ENCODE measurements at places on chromosomes 6 and 20.

GRCh38 chr6:25359191-25359861 is 80.2 kb downstream of the CARMIL1 start:
- DNase-seq = no peak

- DNase-seq = no peak
These were observed 56.6 kb downstream of the PCMT1 start for GRCh38 chr6:149806127-149806526.

DNA sequence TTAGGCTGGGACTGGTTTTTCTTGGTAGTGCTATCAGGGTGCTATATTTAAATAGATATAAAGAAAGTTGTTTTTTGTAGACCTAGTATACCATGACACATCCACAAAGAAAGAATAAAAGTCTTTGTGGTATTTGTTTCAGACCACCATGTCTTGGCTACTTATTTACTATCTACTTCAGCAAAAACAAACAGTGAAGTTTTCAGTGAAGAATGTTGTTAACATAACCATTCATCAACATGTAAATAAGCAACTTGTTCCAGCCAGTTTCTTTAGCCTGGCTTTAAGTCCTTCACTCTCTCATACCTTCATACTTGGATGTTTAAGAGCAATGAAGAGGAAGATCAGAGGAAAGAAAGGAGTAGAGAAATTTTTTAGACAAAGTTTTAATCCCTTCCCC is 624.1 kb downstream of the CD109 start:
- DNase-seq = no peak

GRCh38 chr20:5393218-5393870 is 76.6 kb upstream of the PROKR2 start:
- DNase-seq = peak; percentile 94

DNA sequence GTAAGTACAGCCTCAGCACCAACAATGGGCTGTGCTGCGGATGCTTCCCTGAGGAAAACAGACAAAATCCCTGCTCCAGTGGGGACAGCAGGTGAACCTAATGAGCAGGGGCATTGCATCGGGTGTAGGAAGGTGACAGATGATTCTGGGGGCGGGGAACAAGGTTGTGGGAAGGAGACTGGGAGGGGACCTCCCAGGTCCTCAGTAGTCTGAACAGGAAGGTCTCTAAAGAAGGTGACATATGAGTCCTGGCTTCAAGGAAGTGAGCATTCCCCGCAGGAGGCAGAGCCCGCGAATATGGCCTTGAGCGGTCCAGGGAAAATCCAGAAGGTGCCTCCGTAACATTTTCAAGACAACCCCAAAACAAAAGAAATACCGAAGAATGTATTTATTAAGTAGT is 19.4 kb downstream of the ULBP1 start:
- no peak for DNase-seq

- DNase-seq = peak; percentile 87
These were observed 40.6 kb downstream of the SLC35D3 start for GRCh38 chr6:136962661-136963060.

DNA sequence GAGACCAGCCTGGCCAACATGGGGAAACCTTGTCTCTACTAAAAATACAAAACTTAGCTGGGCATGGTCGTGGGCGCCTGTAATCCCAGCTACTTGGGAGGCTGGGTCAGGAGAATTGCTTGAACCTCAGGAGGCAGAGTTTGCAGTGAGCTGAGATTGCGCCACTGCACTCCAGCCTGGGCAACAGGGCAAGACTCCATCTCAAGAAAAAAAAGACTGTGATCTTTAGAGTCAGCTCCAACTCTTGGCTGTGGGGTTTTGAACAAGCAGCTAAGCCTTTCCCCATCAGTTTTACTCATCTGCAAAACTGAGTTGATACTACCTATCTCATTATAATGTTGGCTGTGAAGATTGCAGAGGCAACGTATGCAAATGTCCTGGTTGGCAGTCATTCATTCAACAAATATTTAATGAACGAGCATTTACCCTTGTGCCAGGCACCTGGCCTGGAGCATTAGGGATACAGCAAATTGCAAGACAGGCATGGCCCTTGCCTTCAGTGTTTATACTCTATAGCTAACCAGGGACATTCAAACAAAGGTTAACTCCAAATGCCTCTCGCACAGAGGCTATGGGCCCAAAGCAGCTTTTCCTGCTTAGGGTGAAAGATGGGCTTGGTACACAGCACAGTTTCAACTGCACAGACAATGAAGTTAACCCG is 37.8 kb downstream of the ILRUN start:
- no peak for DNase-seq

DNA sequence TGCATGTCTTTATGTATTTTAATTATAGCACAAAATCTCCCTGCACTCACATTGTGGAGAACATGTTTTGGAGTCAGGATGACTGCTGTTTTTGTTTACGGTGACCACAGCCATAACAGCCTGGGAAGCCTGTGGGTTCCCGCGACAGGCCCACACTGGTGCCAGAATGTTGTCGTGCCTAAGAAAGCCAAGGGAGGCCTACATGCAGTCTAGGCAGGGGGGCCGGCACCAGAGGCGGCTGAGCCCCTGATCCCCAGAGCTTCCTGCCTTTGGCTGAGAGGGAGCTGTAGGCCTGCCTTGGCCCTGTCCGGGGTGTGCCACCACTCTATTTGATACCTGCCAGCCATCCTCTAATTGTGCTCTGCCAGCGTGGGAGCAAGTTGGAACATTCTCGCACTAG is 46.7 kb downstream of the TBC1D7 start:
- no peak for DNase-seq

- no peak for DNase-seq
These were observed 200.1 kb downstream of the TMEM242 start for GRCh38 chr6:157123234-157123633.

GRCh38 chr20:8320306-8320705 is 188.2 kb downstream of the PLCB1 start:
- DNase-seq = no peak

- no peak for DNase-seq
These were observed 405.9 kb upstream of the BTBD3 start for GRCh38 chr20:11511821-11512220.

DNA sequence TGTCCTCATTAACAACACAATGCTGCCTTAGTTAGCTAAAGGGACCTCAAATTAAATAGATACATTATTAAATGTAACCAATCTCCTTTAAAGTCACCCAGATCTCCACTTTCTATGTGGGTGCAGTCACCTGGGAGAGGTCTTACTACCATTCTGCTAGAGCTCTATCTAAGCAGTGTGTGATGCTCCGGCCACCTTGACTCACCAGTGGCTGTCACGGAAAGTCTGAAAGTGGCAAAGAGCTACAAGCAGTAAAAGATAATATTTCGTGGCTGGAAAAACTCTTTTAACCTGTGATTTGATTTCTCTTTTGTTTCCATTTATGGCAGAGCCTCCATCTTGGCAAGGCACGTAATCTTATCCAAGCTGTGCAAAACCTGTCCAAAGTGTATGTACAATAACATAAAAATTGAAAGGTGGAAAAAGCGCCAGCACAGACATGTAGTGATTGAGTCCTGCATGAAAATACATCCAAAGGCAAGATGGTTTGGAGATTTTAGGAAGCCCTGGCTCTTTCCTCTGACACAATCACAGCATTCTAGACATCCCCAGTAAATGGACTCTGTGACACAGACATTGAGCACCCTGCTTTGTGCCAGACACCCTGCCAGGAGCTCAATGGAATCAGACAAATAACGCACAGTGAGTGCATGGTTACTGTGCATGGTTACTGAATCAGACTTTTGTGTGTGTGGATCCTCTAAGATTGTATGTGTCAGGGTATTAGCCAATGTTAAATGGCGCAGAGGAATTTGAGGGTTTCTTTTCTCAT is 116.6 kb downstream of the ADAT2 start:
- DNase-seq = no peak
